ENCODE measurements at places on chromosomes 1 and 21. TPM values are rescaled to one million over a fixed set of nuclear protein-coding genes. Genes with fewer than 3 reads are reported as not detected.

The HCRTR1 gene
- polyA plus RNA-seq = 0.23 TPM

- DNase-seq = no peak
These were observed 36.2 kb downstream of the KIAA1614 start for GRCh38 chr1:180948641-180949615.

DNA sequence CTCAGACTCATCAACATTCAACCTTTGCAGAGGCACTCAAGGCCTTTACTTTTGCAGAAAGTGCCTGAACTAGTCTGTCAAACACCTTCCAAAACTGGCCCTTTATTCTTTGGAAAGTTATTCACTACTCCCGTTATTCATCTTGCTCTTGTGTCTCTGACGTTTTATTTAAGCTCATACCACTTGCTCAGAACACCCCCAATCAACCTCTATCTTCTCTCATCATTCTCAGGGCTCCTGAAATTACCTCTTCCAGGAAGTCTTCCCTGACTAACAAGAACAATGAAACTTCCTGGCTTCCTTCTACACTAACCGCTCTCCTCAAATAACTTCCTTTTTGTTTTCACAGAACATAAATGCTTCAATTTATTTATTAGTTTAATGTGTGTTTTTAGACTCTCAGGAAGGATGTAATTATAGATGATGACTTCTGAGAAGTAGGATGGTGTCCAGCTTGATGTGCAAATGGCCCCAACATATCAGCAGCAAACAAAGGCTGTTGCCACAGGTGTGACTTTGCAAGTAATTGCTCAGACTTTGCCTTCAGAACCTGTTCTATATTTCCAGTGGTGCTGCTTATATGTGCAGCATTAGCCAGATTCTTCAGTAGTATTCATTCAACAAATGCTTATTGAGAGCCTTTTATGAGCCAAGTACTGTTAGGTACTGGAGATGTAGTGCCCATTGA is 22.8 kb upstream of the BATF3 start:
- no peak for DNase-seq

- no peak for DNase-seq
These were observed 1334.8 kb downstream of the MRPL39 start for GRCh38 chr21:24272521-24272938.

Measured in hindlimb muscle (tissue), 1 donor.